D341Med (cell line): ENCODE measurements at places on chromosomes 6 and 20.

DNA sequence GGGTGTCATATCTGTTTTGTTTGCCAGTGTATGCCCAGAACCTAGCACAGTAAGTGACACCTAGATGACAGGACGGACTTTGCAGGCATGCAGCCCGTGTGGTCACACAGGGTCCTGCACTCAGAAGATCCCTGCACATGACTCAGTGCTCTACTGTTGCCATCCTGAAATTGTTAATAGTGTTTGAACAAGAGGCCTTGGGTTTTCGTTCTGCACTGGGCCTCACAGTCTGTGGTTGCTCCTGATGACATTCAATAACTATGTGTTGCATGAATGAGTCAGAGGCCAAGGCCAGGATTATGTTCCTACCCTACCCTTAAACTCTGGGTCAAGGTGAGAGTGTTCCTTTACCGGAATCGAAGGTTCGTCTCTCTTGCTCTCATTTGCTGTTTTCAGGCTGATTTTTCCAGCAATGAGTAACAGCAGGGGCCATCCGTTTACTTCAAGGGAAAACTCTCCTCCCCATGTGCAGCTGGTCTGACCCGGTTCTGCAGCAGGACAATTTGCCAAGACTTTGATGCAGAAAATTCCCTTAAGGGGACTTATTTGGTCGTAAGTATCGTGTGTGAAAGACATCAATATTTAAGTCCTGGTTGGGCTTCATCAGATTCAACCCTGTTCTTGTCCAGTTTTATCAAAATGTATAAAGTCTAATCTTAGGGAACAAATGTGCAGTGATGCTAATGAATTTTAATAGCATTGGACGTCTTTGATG is 13.0 kb upstream of the PFDN4 start:
- no peak for DNase-seq

- no peak for DNase-seq
Observed at GRCh38 chr6:144411531-144412165, 126.5 kb downstream of the UTRN start.

DNA sequence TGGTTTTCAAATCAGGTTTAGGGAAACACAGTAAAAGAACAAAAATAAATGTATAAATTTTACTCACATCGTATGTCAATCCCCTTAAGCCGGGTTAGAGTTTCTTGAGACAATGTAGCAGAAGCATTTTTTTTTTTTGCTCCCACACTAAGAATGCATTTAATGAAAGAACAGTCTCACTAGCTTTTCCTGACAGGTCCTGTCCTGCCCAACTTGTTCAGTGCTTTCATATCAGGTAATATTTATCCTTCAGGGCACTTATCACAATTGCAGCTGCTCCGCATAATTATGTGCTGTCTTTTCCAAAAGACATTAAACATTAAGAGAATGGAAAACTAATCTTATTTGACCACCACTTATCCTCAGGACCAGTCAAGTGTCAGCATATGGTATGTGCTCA is 632.0 kb downstream of the HTR1B start:
- DNase-seq = no peak

- DNase-seq = no peak
Observed at GRCh38 chr6:163919652-163920051, 505.1 kb downstream of the QKI start.

DNA sequence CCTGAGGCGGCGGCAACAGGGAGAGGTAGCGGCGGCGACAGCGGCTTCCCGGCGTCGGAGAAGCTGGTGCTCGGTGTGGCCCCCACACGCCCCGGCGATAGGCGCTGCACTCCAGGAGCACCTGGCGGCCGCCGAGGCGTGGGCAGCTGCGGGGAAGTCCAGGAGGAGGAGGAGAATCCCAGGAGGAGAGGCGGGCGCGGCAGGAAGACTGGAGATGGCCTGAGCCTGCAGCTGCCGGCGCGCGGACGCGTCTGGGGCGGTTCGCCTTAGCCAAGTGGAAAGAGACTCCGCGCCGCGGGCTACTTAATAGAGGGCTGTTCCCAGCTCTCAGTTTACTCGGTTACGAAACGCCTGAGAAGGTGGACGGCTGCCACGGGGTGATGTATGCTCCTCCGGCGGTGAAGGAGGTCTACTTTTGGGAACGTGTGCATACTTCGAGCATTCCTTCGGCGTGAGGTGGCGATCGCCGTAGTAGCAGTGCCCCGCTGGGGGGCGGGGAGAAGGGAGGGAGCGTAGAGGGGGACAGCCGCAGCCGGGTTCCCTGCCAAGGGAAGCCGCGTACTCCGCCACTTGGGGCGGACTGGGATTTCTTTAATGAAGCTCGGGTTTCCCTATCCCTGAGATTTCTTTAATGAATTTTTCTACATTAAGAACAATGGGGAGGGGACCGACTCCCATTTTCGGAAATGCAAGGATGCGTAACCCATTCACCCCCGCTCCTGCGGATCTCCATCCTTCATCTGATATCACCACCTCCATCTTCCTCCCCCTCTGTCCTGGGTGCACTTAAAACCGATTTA is at the start of gene COL12A1:
Gene COL12A1, minus strand, starts transcription at position 278 of the 800 bp plus-strand sequence. CDS start 3,261 bp downstream, outside the sequence.
- peak; percentile 55 for DNase-seq

GRCh38 chr6:96184798-96185197 is 169.0 kb downstream of the FUT9 start:
- peak; percentile 37 for DNase-seq

DNA sequence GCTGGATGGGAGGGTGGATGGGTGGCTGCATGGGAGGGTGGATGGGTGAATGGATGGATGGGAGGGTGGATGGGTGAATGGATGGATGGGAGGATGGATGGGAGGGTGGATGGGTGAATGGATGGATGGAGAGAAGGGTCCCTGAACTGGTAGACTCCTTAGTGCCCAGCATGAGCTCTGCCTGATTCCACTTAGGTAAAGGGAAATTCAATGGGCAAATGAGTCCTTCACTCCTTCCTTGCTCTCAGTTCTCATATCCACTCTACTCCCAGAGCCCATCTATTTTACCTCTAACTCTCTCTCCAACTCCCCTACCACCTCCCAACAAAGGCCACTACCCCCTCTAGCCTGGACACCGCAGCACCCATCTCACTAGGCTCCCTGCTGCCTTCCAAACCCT is 29.2 kb upstream of the NOL4L start:
- DNase-seq = no peak

GRCh38 chr6:155162682-155163081 is 101.1 kb upstream of the CLDN20 start:
- no peak for DNase-seq

GRCh38 chr6:90135667-90136066 is 161.0 kb downstream of the BACH2 start:
- no peak for DNase-seq

DNA sequence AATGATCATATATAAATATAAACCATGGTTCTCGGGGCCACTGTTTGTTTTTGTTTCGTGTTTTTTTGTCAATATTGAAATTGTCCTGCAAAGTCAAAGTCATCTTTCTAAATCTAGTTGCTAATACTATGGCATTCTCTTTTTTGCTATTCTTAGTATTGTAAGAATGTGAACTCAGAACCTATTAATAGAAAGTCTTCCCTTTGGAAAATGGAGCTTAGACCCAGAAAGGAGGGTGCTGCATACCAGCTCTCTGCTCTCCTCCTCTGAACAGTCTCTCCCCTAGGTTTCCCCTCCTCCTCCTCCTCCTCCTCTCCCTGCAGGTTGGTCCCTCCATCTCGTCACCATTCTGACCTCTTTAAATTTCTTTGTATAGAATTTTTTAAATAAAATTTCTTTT is 150.4 kb upstream of the CCN2 start:
- DNase-seq = no peak

DNA sequence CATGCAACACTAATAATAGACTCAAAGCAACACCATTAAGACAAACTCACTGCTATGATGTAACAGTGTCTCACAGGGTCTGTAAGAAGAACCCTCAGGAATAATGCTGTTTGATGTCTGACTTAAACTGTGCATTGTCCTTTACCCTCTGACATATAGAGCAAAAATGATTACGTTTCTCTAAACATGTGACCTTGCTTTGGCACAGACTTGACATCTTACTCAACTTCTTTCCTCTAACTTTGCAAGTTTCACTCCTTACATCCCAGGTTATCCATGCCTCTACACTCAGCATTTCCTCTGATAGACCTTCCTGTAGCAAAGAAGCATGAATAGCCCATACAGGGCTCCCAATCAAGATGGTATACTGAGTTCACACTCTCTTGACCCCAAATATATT is 252.7 kb downstream of the UST start:
- DNase-seq = no peak

DNA sequence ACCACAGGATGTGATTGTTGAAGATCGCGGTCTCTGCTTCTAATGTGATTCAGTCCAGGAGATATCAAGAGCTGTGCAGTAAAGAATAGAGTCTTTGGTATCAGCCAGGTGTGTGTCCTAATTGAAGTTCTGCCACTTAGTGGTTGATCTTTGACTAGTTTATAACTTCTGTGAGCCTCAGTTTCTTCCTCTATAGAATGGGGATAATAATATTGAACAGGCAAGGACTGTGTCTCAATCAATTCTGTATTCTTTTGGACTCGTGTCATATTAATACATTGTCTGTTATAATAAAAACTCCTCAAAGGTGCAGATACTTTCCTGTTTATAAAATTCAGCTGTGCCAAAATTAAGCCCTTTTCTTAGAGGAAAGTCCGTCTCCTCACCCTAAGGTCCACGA is 23.1 kb upstream of the NCOA6 start:
- no peak for DNase-seq

GRCh38 chr6:93794166-93794565 is 374.8 kb upstream of the EPHA7 start:
- DNase-seq = no peak

- no peak for DNase-seq
Observed at GRCh38 chr6:43762966-43763695, 6.9 kb upstream of the VEGFA start.

DNA sequence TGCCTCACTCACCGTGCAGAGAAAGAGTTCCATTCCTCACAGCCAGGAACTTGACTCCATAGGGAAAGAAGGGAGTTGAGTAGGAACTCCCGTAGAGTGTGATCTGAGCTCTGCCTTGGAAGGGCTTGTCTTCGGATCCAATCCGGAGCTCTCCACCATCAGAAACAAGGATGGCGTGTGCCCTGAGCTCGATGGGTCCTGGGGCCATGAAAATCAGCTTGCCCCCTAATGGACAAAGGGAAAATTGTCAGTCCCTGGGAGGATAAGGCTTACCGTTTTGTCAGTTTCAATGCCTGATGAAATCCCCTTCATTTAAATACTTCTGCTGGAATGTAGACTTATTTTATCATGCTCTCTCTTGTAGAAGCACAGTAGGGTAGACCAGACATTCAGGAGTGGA is 153.3 kb downstream of the PKHD1 start:
- peak; percentile 54 for DNase-seq

- DNase-seq = no peak
Observed at GRCh38 chr6:33624856-33625255, 3.7 kb downstream of the ITPR3 start.

DNA sequence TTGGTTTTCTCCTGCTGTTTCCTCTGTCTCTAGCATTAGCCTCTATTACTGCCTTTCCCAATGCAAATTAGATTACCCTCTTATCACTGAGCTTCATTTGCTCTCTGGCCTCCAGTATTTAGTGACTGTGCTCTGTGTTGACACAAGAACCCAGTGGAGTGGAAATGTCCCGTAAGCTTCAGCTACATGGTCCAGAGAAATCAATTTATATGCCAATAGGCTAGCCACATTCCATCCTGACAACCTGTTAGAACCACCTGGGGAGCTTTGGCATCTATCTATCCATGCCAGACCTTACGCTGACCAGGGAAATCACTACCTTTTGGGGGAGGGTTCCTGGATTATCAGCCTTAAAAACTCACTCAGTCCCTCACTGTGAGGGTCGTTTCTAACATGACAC is 459.6 kb downstream of the UTRN start:
- no peak for DNase-seq

DNA sequence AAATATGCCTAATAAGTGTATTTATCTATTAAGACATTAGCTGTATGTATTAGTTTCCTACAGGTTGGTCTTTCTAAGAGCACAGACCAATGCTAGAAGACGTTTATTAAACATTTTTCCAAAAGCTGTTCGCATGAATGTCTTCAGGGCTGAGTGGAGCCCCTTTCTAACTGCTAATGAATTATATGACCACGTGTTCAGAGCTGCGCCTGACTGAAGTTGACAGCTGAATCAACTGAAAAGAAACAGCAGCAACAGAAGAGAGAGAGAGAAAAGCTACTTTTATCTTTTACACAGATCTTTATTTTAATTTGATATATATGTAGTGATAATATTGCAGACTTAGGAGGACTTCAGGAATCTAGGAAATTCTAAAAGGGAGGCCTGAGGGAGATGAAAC is 75.2 kb upstream of the ARID1B start:
- DNase-seq = no peak

DNA sequence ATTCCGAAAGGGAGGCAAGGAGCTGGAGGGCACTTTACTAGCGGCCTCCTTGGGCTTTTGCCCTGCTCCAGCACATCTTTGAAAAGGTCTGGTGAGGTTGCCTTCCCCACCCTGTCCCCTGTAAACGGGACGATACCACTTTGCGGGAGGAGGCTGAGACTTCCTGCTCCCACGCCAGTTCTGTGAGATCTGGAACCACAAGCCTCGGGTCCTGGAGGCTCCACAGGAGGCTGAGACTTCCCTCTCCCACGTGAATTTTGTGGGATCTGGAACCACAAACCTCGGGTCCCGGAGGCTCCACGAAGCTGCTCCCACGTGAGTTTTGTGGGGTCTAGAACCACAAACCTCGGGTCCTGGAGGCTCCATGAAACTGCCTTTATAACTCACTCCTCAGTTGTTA is 209.3 kb downstream of the DLL1 start:
- no peak for DNase-seq

DNA sequence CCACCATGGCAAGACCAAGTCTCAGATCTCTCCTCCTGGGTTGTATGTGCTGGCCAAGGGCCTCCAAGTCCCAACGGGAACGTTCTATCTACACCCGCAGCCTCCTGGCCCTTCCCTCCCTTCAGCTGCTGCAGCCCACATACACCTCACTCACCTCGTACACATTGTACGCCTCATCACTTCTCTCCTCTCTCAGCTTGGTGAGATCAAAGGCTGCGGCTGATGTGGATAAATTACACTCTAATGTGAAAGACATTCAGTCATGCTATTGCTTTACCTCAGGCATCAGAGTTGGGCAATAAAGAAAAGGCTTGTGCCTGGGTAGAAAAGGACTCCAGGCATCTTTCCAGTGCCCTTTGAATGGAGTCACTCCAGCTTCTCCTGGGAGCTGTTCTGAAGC is 135.3 kb upstream of the FOXQ1 start:
- DNase-seq = no peak

DNA sequence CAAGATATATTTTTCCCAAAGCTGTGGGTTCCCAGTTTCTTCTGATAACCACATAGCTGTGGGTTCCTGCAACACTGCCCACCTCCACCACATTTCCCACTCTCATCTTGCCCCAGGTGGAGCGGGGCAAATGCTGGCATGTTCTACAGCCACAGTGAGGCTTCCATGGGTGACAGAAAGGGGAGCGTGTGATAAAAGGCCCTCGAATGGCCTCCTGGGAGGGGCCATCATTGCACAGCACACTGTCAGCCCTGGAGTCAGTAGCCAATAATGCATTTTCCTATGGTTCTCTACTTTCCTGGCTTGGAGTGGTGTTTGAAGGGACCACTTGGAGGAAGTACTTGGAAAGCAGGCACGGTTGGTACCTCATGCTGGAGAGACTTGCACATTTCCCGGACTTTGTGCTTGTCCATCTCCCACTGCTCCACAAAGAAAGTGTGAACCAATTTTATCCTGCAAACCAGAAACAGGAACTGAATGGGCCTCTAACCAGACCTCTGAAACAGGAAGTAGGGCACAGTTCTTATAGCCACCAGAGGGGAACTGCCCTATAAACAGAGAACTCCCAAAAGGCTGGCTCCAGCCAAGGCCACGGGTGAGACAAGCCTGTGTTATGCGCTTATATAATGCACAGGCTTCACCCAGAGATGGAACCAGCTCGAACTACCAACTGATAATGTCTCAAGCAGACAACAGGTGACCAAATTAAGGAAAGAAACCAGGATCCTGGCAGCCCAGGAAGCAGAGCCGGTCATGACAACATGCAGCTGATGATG is 8.6 kb downstream of the MAP3K5 start:
- no peak for DNase-seq
